ENCODE measurements at places on chromosomes 2 and 18.
A peak's percentile ranks its signal among the peaks of the same experiment; 100 is the strongest.

- DNase-seq: no peak
Measured at GRCh38 chr2:43041173-43041591, 185.2 kb downstream of the ZFP36L2 start.

- no peak for DNase-seq
Measured at GRCh38 chr18:23640052-23640451, 22.7 kb downstream of the ANKRD29 start.

GRCh38 chr2:21012557-21012937, 31.3 kb downstream of the APOB start:
- no peak for DNase-seq

DNA sequence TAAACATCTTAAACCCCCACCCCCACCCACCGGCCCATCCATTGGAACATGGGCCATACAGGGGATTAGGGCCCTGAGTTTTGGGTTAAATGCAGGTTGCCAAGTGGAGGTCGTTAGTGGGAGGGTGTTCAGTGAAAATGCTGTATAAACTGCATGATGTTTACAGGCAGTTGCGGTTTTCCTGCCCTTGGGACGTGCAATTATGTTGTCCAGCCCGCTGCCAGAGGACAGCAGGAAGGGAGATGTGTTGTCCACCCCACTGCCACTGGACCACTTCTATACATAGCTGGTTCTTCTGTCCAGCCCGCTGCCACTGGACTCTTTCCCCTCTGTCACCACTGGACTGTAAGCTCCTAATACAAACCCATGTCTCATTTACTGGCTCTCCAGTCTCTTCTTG, 2.7 kb upstream of the LAPTM4A start:
- no peak for DNase-seq

DNA sequence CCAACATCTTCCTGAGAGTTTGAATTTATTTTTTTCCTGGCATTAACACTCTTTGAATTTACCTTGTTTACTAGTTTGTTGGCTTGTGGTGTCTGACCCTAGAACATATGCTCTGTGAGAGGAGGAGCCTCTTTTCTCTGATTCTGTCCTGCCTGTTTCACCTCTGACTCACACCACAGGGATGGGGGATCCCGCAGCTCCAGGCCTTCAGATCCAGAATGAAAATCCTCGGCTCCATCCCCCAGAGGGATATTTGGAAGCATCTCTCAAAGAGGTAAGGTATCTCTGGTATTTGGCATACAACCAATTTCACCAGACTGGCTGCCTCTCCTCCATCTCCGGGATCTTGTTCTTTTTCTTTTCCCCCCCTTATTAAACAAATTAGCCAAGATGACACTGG, 104.7 kb downstream of the GPR39 start:
- peak; percentile 7 for DNase-seq

- DNase-seq: no peak
Measured at GRCh38 chr2:66872081-66872985, 437.4 kb downstream of the MEIS1 start.

DNA sequence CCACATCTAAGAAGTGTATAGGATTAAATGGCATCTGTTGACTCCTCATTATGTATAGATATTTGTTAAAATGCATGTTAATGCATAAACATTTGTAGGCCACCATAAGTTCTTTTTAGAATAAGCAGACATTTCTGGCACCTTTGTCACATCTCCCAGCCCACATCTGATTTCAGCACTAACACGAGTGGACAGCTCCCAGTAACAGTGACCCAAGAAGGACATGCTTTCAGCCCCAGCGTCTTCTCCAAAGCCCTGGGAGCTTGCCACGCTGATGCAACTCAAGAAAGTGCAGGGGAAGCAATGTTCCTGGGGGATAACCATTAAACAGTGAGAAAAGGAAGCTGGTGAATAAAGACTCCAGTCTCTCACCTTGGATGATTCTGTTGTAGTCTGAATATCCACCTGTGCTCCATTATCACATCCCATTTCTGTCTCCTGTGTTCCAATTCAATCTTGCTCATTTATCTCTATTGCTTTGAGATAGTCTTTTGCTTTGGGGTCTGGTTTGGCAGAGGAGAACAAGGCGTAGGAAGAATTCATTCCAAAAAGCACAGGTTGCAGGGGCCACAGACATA, 182.6 kb upstream of the THSD7B start:
- DNase-seq: no peak

DNA sequence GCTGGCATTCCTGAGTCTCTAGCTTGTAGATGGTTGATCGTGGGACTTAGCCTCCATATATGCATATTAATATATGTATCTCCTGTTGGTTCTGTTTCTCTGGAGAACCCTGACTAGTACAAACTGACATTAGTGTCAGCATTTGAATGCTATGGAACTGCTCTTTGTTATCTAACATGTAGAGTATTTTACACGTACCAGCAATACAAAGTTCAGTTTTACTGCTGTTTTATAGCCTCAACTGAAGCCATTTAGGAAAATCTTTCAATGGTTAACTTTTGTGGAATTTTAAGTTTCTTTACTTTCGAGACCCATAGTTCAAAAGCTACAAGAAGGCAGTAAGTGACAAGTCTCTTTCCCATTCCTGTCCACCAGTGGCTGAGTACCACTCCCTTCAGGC, 418.4 kb downstream of the NUP35 start:
- no peak for DNase-seq

- no peak for DNase-seq
Measured at GRCh38 chr18:58867281-58867961, 2.7 kb downstream of the ZNF532 start.

DNA sequence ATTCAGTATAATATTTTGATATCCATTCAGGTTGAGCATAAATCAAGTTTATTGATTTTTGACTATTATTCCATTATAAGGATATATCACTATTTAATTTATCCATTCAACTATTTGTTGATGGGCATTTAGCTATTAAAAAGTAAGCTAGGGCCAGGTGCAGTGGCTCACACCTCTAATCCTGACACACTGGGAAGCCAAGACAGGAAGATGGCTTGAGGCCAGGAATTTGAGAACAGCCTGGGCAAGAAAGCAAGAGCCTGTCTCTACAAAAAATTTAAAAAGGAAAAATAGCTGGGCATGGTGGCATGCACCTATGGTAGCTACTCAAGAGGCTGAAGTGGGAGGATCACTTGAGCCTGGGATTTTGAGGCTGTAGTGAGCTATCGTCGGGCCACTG, 183.5 kb downstream of the HNMT start:
- DNase-seq: no peak

- no peak for DNase-seq
Measured at GRCh38 chr18:70376914-70377258, 88.0 kb downstream of the SOCS6 start.

GRCh38 chr2:115739574-115739973, 1297.1 kb downstream of the DPP10 start:
- no peak for DNase-seq

GRCh38 chr2:71783815-71784214, 330.5 kb downstream of the DYSF start:
- DNase-seq: no peak

DNA sequence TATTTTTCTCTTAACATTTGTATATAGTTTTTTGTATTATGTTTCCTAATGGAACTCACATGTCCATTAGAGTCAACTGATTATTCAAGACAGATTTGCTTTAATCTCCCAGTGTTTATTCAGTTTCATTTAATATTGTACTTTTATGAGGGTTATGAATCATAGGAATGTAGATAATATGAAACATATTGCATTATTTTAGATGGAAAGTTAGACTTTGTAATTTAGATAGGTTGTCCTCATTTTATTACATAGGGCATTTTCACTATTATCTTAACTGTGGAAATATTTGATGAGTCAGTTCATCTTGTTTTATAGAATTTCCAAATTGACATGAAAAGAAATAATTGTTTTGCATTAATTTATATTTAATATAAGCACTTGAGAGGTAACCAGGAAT, 240.8 kb downstream of the PLCL1 start:
- no peak for DNase-seq

DNA sequence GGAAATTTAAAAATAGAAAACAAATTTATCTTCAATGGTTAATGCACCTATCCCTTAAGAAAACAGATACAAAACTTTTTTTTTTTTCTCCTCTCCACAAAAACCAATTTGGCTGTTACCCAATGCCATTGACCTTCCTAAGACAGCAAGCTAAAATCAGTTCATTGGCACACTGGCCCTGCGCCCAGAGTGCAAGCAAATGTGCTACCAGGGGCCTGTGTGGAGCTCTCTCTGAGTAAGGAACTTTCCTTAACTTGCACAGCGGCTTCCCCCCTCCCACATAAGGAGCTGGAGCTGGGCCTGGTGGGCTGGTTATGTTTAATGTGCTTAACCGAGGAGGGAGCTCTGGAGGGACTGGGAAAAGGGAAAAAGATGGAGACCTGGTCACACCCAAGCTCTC, 17.6 kb upstream of the POU3F3 start:
- no peak for DNase-seq

- no peak for DNase-seq
Measured at GRCh38 chr2:58156780-58157179, 84.3 kb downstream of the FANCL start.

DNA sequence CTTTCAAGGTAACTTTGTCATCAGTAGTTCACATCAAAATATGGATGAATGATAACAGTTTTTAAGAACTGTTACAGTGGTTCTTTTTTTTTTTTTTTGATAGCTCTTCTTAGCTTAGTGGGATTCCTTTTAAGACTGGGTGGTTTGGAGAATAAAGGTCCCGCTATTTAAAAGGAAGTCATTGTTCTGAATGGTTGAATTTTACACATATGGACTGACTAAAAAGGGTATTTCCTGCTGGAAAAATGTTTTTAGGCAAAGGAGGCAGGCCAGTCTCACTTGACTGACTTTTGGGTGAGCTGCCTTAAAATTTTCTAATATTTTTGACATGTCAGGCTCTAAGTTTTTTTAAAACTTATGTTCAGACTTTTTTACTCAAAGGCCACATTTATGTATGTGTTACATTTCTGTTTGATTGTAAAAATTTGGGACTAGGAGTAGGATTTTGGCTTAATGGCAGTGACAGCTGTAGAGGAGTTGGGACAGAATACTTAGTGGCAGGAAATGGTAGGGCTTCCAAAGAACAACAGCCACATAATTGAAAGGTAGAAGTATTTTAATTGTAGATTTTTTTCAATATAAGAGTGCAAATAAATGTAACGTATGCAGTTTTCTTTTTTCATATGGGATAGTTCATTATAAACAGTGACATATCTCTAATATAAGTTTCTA, 13.7 kb downstream of the VAPA start:
- no peak for DNase-seq

DNA sequence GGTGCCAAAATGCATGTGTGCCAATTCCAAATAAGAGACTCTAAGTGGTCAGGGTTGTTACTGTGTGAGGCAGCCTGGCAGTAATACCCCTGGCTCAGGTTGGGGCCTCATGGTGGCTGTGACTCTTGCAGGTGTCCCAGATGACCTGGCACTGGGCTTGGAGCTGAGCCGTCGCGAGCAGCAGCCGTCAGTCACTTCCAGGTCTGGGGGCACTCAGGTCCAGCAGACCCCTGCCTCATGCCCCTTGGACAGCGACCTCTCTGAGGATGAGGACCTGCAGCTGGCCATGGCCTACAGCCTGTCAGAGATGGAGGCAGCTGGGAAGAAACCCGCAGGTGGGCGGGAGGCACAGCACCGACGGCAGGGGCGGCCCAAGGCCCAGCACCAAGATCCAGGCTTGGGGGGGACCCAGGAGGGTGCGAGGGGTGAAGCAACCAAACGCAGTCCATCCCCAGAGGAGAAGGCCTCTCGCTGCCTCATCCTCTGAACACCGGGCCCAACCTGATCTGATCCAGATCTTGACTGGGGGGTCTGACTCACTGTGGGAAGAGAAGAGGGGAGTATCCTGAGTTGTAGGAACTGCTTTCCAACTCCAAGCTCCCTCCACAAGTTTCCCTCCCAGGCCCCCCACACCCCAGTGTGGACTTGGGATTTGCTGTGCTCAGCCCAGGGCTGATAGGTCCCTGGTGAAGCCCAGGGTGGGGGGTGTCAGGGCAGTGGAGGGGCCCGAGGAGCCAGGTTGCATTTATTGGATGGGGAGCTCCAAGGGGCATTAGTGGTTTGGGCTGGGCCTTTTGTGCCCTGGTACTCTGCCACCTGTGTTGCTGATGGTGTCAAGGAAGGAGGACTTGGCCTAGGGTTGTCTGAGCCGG, 5.6 kb downstream of the DNAJB2 start:
- no peak for DNase-seq

- no peak for DNase-seq
Measured at GRCh38 chr18:79524181-79525078, 128.7 kb downstream of the NFATC1 start.

DNA sequence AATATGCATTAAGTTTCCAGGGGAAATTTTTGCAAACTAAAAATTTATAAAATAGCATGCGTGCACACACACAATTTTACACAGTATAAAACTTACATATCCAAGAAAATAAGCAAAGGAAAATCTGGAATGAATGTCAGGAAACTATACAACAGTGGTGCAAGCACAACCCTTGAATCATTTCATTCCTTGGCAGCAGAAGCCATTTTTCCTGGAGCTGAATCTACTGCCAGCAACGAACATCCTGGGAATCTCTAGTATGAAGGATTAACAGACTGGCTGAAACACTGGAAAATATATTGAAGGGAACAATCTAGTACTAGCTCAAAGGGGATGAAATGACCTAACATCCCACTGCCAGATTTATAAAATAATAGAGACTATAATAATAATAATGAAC, 235.3 kb downstream of the DYM start:
- no peak for DNase-seq

GRCh38 chr18:7722955-7723354, 155.8 kb downstream of the PTPRM start:
- DNase-seq: no peak

DNA sequence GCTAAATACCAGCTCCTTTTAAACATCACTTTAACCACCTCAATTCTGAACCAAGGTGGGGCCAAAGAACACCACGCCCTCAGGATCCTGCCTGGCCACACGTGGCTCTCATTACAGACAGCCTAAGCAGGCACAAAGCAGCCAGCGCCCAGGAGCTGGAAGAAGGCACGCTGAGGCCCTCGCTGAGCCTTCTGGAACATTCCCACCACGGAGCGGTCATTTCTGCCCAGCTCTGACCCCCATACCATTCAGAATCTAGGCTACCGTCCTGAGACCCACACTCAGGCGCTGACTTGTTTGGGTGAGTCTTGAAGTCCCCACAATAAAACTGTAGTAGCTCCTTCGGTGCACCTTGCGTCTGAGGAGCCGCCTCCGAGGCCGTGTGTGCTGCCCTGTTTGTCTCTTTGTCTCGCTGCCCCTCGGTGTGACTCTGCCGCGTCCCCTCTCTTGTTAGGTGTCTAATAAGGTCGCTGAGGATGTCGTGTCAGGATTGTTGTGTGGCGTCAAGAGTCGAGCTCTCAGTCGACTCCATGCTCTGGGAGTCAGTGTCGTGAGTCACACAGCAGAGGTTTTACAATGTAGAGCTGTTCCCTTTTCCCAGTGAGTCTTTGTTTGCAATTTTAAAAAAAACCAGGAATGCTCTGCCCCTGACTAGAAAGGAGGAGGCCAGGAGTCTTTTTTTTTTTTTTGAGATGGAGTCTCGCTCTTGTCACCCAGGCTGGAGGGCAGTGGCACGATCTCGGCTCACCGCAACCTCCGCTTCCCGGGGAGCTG, 242.4 kb downstream of the KLHL29 start:
- no peak for DNase-seq

DNA sequence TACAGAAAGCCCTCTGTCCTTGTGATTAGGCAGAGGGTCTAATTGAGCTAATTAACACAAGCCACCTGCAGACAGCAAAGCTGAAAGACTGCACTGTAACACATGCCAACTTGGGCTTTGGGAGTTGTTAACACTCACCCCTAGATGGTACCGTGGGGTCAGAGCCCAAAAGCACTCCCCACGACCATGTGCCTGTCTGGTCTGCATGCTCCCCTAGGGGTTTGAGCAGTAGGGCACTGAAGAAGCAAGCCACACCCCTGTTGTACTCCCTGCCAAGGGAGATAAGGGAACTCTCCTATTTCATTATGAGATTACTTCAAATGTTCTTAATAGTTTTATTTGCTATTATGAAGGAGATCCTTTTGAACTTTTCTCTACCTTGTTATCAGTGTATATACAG, 560.1 kb upstream of the FSHR start:
- no peak for DNase-seq
